Osteoblast (primary cell): ENCODE measurements at places on chromosomes 2 and 18. TPM values are rescaled to one million over a fixed set of nuclear protein-coding genes. Genes with fewer than 3 reads are reported as not detected.

DNA sequence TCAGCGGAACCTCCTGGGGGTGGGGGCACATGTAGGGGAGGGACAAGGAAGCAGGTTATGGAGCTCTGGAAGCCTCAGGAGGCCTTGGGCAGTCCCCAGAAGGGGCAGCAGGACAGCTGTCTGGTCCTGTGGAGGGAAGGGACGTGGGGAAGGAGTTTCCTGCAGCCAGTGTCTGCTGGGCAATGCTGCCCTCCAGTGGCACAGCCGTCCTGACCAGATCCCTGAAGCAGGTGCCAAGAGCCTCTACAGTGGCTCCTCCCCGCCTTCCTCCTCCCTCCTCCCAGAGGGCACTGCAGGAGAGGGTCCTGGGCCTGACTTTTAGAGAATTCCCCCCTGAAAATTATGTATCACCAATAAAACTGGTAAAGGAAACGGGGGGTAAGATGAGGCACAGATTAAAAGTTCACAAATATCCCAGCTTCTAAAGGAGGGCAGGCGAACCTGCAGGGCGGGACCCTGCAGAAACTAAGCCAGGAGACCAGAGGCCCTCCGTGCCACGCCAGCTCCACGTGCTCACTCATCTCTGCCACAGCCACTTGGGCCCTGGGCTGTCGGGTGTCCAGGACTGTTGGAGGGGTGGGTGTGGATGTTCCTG, 258.5 kb downstream of the TWIST2 start:
- DNase-seq: peak; percentile 100

GRCh38 chr2:71500426-71501079, 47.2 kb downstream of the DYSF start:
- DNase-seq: no peak

GRCh38 chr2:60998628-60999545, 18.6 kb upstream of the PEX13 start:
- no peak for DNase-seq

The NPAS2 gene
- 8.3 and 8.7 TPM in 2 replicates for total RNA-seq

DNA sequence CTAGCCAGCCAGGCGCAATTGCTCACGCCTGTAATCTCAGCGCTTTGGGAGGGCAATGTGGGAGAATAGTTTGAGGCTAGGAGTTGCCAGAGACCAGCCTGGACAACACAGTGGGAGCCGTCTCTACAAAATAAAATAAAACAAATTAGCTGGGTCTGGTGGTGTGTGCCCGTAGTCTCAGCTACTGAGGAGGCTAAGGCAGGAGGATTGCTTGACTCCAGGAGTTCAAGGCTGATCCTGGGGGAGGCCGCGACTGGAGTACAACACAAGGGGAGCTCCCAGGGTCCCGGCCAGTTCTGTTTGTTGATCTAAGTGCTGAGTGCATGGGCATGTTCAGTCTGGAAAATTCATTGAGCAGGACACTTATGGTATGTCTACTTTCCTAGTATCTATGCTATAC, 2.6 kb downstream of the ST3GAL5 start:
- no peak for DNase-seq

DNA sequence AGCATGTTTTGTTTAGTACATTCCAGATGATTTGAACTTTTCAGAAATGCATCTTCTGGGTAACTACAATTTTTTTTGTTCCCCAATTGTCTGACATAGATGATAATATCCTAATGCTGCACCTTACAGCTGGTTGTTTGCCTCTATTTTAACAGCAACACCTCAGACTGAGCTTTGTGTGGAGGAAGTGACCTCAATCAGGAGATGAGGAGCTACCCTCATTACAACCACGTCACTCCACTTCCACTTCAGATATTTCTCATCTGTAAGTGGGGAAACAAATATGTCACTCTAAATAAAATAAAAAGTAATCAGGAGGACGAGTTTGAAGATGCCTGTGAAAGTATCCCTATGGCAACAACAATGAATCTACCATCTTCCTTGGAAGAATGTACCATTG, 12.1 kb upstream of the SRSF7 start:
- DNase-seq: no peak

- DNase-seq: peak; percentile 93
These were observed 67.7 kb downstream of the MCFD2 start for GRCh38 chr2:46847726-46848412.

GRCh38 chr2:100628506-100628905, 65.7 kb downstream of the PDCL3 start:
- DNase-seq: no peak

- DNase-seq: no peak
These were observed 186.5 kb upstream of the HS6ST1 start for GRCh38 chr2:128505150-128505490.

DNA sequence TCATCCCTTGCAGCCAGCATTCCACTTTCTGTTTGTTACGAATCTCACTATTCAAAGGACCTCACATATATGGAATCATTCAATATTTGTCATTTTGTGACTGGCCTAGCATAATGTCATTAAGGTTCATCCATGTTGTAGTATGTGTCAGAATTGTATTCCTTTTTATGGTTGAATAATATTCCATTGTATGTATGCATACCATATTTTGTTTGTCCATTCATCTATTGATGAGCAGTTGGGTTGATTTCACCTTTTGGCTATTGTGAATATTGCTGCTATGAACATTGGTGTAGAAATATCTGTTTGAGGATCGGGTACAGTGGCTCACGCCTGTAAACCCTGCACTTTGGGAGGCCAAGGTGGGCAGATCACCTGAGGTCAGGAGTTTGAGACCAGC, 35.0 kb downstream of the PSMD14 start:
- no peak for DNase-seq

GRCh38 chr2:182522405-182522896, 95.6 kb upstream of the PDE1A start:
- no peak for DNase-seq

The NR4A2 gene
- 0.72 and 0.88 TPM in 2 replicates for total RNA-seq

- no peak for DNase-seq
These were observed 13.7 kb downstream of the VAPA start for GRCh38 chr18:9927392-9928063.

DNA sequence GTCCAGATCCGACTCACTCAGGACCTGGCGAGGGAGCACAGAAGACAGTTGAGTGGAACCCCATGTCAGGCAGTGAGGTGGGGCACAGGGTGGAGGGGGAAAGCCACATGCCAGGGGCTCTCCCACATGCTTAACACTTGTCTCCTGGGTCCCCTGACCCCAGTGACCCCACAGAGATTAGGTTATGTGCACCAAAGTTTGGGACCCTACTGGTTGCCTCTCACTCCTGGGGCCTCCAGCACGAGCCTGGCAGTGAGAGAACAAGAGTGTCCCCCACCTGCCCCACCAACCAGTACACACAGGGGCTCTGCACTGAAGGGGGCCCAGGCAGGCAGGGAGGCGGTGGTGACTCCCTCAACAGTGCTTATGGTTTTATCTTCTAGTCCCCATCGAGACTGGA, 58.3 kb downstream of the CIB4 start:
- no peak for DNase-seq

GRCh38 chr2:231037202-231037730, at the start of gene C2orf72:
C2orf72 (plus strand) TSS chr2:231037523; CDS start chr2:231037566, 43 bp downstream.
- peak; percentile 85 for DNase-seq

The ITGA6 gene
- 6.5 and 9.0 TPM in 2 replicates for total RNA-seq

The DTNA gene
- 10.1 and 11.5 TPM in 2 replicates for total RNA-seq

GRCh38 chr2:31058096-31059035, 79.9 kb downstream of the GALNT14 start:
- no peak for DNase-seq

DNA sequence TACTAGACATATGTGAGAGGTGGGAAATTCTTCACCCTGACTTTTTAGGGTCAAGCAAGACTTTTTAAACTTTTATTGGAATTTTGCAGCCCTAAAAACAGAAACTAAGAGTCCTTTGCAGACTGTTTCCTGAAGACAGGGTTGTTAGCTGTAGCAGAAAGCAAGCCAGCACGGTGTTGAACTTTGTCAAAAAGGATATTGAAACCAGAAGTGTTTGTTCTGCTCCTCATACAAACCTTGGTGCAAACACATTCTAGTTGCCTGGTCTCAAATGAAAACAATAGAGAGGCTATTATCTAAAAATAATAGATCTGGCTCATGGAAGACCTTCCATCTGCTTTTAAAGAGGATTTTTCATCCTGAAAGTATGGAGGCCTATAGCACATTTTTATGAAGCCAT, 65.8 kb upstream of the IGFBP5 start:
- peak; percentile 29 for DNase-seq

The EPB41L3 gene
- total RNA-seq: 0.72 and 0.88 TPM in 2 replicates

The MROH2A gene
- not detected in 2 replicates for total RNA-seq
